Fibroblast of skin of scalp (primary cell): ENCODE measurements at places on chromosomes 7 and 10.

DNA sequence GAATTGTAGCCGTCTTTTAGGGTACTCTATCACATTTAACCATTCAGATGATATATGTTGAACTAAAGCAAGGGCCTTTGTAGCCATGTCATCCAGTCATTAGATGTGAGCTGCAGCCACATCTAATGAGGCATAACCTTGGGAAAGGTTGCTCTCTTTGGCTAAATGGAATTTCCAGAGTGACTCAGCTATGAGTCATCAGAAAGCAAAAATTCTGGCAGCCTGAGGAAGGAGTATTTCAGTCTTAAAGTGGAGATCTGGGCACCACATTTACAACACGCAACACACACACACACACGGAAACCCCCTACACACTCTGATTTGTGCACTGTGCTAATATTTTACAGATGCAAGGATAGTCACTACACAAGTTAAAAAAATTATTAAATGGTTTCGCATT is 176.9 kb upstream of the ZWINT start:
- DNase-seq = peak; percentile 79

GRCh38 chr10:17652585-17652984 is 8.6 kb downstream of the STAM start:
- DNase-seq = no peak

- DNase-seq = no peak
These were observed 270.1 kb downstream of the PTPRN2 start for GRCh38 chr7:158317238-158318205.

DNA sequence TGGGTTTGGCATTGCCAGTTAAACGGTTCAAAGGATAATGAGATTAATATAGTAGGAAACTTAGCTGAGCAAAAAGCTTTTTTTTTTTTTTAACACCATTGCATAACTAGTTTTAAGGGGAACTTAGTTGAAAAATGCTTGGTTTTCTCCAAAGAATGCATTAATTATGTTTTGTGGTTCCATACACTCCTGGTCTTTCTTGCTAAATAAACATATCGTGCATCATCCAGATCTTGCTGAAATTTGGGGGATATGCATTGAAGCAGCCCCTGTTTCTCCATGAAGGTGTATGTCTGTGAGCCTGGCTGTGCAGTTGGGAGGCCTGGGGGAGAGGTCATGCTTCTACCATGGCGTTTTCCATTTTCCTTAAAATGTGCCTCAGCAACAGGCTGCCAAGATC is 558.2 kb upstream of the GALNT17 start:
- peak; percentile 33 for DNase-seq

DNA sequence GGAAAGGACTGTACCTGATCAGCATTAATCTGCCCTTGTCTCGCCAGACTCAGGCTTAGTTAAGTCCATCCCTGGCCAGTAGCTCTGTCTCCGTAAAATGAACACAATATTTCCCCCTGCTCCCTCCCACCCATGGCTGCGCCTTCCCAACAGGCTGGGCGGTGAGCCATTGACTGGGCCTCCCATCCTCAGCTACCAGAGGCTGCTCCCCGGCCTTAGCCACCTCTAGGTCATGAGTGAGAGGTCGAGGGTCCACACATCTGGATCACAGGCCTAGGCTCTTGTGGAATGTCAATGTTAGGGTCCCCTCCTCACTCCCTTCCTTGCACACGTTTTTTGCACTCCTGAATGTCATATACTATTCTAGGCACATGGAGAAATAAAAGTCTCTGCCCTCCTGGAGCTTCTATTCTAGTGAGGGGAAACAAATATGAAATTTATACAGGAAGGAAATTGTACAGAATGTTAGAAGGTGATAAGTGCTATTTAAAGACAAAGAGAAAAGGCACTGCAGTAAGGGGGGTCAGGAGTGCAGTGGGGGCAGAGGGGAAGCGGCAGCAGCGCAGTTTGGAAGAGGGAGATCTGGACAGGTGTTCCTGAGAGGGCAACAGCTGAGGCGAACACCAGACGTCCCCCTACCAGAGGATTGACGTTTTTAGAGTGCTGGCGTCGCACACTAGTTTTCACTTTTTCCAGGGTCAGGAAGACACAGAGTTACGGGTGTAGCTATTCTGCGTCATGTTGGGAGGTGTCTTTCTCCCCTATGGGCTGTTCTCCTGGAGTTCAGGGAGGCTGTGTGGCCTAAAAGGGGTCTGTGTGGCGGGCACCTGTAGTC is 17.2 kb upstream of the EIF5AL1 start:
- no peak for DNase-seq

- DNase-seq = no peak
These were observed 96.5 kb upstream of the NPS start for GRCh38 chr10:127452568-127452967.

- DNase-seq = no peak
These were observed 62.3 kb upstream of the TMEM254 start for GRCh38 chr10:80015911-80016830.

- DNase-seq = no peak
These were observed 138.3 kb downstream of the LRRN3 start for GRCh38 chr7:111229181-111229740.

- no peak for DNase-seq
These were observed 868.1 kb downstream of the LRMDA start for GRCh38 chr10:76299501-76299900.

DNA sequence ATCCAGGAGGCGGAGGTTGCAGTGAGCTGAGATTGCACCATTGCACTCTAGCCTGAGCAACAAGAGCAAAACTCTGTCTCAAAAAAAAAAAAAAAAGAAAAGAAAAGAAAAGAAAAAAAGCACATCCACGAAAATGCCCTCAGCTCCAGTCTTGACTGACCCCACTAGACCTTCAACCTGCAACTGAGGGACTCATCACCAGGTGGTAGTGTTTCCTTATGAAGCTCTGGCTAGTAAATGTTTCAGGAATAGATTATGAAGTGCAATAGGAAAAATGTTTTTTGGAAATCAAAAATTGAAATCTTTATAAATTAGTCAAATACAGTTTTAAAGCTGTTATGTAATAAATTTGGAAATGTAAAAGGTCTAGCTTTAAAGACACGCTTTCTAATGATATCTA is 22.4 kb downstream of the TLL2 start:
- no peak for DNase-seq

DNA sequence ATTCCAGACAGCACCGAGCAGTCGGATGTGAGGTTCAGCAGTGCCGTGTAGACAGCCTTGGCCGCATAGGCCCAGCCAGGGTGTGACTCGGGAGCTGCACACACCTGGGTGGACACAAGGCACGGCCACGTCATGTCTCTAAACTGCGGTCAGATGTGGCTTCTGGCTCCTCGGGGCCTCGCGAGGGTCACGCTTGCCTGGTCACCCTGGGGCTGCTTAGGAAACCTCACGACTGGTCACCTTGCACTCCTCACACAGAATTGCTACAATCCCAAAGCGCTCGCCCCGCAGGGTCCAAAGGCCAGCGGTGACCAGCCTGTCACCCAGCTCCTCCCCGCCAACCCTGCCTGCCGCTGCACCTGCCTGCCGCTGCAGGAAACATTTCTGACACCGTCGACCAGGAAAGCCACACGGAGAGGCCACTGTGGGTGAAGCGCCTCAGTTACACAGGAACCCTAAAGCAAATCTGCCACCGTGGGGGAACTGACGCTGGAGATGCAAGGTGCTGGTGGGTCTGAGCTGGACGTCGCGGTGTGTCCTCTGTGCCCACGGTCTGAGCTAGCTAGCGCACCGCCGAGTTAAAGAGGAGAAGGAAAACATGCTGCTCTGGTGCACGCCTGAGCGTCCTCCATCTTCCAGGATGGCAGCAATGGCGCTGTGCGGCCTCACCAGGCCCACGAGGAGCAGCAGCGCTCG is 5.0 kb downstream of the GPER1 start:
- no peak for DNase-seq

DNA sequence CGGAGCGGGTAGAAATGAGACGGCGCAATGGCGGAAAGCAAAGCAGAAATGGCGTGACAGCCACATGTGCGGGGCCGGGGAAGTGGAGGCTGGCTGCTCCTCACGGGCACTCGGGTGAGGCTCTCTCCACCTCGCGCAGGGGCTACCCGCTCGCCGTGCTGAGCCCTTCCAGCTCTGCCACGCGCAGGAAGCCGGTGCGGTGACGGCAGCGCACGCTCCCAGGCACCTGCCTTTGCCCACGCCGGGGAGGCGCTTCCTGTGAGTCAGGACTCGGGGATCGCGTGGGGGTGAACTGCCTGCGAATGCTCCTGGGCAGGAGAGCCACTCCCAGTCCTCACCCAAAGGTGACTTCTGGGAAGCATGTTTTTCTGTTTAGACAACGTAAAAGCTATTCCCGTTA is 431.2 kb downstream of the GLRX3 start:
- DNase-seq = no peak

GRCh38 chr10:31030800-31031199 is 865 bp downstream of the ZNF438 start:
- no peak for DNase-seq
